ENCODE measurements at places on chromosomes 5 and 9.

DNA sequence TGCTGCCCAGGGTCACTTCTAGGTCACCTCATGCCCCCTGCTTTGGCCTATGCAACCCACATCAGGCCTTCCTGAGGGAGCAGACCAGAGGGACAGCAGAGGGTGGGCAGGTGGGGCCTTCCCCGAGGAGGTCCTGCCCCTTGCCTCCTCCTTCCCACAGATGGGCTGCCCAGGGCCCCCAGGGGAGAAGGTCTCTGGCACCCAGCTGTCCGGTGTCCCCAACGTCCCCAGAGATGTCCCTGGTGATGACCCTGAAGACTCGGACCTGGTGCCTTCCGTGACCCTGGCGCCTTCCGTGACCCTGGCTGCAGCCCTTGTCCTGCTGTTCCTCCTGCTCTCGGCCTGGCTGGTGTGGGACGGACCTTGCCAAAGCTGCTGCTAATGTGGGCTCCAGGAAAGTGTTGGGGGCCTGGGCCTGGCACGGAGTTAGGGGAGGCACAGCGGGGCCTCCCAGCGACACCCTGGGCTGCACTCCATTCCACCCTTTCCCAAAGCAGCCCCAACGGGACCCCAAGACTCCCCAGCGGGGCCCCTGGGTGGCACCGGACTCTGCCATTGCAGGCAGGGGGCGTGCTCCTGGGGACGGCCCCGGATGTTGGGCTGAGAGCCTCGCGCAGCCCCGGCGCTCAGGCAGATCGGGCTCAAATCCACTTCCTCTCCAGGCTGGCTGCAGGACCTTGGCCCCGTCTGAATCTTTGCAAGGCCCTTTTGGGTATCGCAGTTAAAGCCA is 6.8 kb upstream of the SLC2A6 start:
- no peaks in the 10 kb centered on the region for H3K36me3 ChIP-seq
- H3K4me1 ChIP-seq, result peaks cover 3% of the 10 kb centered on the region
- DNase-seq, result no peak
- H3K27me3 ChIP-seq, result no peaks in the 10 kb centered on the region
- no peak overlapping the region for H3K27ac ChIP-seq
- no peak overlapping the region for H3K4me3 ChIP-seq

DNA sequence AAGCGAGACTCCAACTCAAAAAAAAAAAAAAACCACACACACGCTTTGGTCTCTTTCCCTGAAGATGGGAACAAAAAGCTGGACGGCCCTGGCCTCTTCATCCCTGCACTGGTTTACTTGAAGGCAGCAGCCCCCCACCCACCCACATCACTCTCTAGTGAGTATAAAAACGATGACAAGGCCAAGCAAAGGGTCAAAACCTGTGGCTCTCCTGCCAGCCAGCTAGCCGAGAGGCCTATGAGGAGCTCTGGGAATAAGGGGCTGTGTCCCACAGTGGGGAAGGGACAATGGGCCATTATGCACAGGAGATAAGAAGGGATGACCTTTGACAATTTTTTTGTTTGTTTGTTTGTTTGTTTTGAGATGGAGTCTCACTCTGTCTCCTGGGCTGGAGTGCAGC is 13.1 kb downstream of the QRFP start:
- no peak for DNase-seq
- H3K4me1 ChIP-seq, result no peaks in the 10 kb centered on the region
- H3K27ac ChIP-seq, result no peak overlapping the region
- H3K36me3 ChIP-seq, result peaks cover 41% of the 10 kb centered on the region
- no peaks in the 10 kb centered on the region for H3K27me3 ChIP-seq

DNA sequence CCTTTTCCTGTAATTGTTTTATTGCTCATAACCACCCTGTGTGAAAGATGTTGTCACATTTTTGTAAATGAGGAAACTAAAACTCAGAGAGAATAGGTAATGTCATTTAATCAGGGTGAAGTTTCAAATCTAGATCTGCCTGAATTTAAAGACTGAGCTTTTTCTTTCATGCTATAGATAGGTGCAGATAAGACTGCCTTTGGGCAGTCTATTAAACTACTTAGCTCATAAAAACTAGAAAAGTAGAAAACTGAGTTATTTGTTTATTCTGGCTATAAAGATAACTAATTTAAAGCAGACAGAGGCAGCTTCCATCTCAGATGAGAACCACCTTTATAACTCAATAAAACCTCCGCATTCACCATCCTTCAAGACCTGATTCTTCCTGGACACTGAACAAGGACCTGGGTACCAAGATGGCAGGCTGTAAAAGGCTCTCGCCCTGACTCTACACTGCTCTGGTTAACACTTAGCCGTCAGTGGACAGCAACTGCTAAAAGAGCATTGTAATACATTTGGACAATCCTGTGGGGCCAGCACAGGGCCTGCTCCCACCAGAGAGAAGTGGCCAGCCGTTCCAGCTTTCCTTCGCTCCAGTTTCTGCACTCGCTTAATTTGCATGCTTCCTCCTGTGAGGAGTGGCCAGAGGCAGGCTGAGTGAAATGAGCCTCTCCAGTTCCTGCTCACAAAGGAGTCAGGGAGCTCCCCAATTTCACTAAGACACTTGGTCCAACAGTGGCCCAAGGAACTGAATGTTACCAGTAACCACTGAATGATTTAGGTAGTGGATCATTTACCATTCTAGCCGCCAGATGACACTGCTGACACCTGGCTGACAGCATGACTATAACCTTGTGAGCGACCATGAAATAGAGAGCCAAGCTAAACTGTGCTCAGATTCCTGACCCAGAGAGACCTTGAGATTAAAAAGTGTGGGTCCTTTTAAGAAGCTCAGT is 566.4 kb downstream of the EFNA5 start:
- peak; percentile 28 for DNase-seq
- no peaks in the 10 kb centered on the region for H3K36me3 ChIP-seq
- no peak overlapping the region for H3K27ac ChIP-seq
- H3K4me3 ChIP-seq, result no peak overlapping the region
- no peaks in the 10 kb centered on the region for H3K27me3 ChIP-seq
- H3K4me1 ChIP-seq, result no peaks in the 10 kb centered on the region

DNA sequence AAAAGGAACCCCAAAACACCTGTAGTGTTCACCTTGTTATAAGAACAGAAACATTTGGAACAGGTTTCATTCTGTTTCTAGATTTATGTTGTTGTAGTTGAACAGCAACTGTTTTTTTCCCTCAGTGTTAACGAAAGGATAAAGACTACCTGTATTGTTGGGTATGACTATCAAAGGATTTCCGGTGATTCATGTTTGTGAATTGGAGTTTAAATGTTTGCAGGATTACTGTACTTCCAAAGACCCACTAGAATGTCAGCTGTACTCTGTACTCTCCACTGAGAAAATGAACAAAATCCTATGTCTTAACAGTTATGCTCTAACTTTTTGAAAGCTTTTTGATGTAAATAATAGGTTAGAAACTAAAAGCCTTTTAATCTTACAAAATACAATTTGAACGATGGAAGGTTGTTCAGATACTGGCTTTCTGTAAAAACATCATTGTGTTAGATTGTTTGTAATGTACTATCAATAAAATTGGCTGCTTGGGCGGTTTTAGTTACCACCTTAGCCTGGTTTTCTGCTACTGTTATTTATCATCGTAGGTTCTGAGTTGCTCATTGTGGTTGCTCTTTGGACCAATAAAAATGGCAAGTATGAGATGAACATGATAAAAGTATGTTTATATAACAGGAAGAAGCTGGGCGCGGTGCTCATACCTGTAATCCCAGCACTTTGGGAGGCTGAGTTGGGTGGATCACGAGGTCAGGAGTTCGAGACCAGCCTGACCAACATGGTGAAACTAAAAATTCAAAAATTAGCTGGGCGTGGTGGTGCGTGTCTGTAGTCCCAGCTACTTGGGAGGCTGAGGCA is 44.1 kb downstream of the DCP2 start:
- no peaks in the 10 kb centered on the region for H3K4me1 ChIP-seq
- no peak overlapping the region for H3K4me3 ChIP-seq
- H3K27ac ChIP-seq, result no peak overlapping the region
- H3K27me3 ChIP-seq, result no peaks in the 10 kb centered on the region
- DNase-seq, result no peak
- peaks cover 2% of the 10 kb centered on the region for H3K36me3 ChIP-seq

DNA sequence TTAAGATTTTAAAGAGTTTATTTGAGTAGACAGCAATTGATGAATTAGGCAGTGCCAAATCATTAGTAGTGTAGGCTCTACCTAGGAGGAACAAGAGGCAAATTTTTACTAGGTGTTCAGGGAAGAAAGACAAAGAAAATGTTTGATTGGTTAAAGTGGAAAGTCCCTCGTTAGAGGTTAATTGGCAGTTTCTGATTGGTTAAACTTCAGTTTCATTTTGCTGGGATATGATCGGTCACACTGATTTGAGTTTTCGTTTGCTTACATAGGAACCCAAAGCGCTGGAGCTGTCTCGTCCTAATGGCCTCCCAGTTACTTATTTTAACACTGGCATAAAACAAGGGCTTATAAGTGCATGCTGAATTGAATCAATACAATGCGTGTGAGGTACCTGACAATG is 15.1 kb downstream of the DMAC1 start:
- H3K4me1 ChIP-seq, result no peaks in the 10 kb centered on the region
- no peaks in the 10 kb centered on the region for H3K27me3 ChIP-seq
- no peaks in the 10 kb centered on the region for H3K36me3 ChIP-seq
- peak; percentile 38 for DNase-seq

GRCh38 chr5:19630876-19631275 is 357.1 kb downstream of the CDH18 start:
- DNase-seq, result no peak
- H3K4me3 ChIP-seq, result no peak overlapping the region
- no peak overlapping the region for H3K27ac ChIP-seq
- H3K36me3 ChIP-seq, result no peaks in the 10 kb centered on the region
- H3K4me1 ChIP-seq, result no peaks in the 10 kb centered on the region
- H3K27me3 ChIP-seq, result no peaks in the 10 kb centered on the region
